ENCODE measurements at places on chromosomes 16 and 17.

- DNase-seq: no peak
These were observed 119.0 kb upstream of the CDC42EP4 start for GRCh38 chr17:73430848-73431247.

DNA sequence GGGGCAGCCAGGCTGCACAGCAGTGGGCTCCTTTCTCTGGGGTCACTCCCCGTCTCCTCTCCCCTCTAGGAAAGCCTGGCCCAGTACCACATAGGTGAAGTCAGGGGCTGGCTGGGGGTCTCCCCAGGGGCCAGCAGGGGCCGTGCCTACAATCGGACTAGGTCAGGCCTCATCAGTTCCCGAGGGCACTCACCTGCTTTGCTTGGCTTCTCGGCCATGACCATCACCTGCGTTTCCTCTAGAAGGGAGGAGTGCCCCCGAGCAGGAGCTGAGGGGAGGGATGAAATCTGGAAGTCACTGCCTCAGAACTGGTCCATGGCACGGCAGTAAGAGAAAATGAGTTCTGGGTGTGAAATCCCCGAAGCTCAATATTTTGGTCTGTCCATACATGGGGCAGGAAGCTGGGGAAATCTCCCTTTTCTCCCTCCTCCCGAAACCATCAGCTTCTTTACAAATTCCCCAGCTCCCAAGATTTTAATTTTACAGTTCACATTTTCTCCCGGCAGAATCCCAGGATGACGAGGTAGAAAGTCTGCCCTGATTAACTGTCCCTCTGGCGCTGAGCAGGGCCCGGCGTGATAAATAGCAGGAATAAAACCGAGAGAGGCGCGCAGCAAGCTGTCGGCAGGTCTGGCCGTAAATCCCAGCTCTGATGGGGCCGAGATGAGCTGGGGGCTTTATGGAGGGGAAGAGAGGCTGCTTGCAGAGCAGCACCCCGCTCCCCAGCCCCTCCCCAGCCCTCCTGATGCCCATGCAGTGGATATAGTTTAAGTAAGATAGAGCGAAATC, 172.1 kb downstream of the RBFOX3 start:
- no peak for DNase-seq

DNA sequence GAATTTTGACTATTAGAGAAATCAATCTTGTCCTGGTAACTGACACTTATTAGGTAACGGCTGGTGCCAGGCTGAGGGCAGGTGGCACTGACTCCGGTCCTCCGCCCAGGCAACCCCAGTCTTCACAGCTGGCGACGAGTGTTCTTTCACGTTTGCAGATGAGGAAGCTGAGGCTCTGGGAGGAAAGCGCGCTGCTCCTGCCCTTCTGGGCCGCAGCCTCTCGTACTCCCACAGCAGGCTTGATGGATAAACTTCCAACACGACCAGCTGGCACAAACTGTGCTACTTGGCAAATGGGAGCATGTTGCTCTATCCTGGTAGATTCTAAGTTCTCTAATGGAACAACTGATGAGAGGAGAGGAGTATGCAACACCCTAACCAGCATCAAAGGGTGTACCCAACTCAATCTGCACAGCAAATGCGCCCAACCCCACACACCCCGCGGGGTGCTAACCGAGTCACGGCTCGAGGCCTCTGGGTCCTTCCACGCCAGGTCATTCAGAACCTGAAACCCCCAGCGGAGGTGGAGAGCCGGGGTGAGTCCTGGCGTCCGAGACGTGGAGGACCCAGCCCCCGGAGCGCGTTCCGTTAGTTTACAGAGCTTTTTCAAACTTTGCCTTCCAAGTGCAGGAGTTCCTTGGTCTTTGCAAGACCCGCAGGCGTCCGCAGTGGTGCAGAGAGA, 477 bp upstream of the SLC47A1 start:
- no peak for DNase-seq

GRCh38 chr16:2148714-2149629, 547 bp downstream of the RAB26 start:
- DNase-seq: no peak

GRCh38 chr16:11156401-11156800, 99.6 kb downstream of the SOCS1 start:
- no peak for DNase-seq

GRCh38 chr16:87121816-87122215, 195.4 kb downstream of the C16orf95 start:
- DNase-seq: no peak

DNA sequence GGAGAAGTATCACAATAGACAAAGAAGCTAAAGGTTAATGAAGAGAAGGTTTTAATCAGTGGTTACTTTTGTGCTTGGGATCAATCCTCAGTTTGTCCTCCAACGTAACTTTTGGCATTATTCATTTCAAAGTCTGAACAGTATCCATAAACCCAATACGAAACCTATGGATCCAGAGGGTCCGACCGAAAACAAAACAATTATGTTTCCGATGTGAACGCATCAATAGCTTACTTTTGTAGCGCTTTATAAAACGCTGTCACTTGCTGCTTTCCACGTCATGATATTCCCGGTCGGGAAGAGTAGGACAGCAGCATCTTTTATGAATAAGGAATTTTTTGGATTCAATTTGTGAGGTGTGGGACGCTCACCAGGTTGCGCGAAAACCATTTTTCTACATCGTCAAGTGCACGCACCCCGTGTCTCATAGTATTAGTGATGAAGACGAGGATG, 383.8 kb downstream of the ZFHX3 start:
- no peak for DNase-seq

DNA sequence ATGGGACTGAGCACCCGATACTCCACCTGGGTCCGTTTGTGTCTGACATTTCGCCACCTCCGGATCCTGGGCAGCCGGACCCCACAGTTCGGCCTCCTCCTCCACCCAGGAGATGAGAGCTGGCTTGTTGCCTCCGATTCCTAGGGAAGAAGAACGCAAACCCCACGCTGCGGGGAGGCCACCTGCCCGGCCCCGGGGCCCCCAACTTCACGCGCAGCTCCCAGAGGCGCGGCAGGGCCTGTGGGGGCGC, 542 bp downstream of the ZNF764 start:
- no peak for DNase-seq

DNA sequence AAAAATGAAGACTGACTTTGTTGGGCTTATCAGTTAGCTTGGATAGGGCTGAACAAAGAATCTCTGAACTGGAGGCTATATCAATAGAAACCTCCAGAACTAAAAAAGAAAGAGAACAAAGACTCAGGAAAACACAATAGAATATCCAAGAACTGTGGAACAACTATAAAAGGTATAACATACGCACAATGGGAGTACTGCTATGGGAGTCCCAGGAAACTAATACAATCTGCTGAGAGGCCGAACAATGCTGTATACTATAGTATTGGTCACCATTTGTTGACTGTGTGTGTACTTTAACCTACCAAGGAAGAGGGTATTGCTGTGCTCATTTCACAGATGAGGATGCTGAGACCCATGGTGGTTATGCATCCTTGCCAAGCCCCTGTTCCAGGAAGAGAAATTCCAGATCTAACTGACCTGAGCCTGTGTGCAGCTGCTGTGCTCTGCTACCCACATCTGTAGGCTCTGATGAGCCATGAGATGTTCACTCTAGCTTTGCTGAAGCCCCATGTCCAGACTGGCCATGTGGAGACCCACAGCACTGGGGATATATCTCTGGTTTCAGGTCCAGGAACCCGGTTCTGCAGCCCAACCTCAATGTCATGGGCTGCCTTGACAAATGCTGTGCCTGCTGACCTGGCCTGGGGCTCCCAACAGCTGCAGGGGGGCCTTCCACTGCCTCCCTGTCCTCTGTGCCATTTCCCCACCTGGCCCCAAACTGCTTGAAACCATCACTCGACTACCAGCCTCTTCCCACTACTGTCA, 254.3 kb upstream of the TNRC6C start:
- DNase-seq: no peak

DNA sequence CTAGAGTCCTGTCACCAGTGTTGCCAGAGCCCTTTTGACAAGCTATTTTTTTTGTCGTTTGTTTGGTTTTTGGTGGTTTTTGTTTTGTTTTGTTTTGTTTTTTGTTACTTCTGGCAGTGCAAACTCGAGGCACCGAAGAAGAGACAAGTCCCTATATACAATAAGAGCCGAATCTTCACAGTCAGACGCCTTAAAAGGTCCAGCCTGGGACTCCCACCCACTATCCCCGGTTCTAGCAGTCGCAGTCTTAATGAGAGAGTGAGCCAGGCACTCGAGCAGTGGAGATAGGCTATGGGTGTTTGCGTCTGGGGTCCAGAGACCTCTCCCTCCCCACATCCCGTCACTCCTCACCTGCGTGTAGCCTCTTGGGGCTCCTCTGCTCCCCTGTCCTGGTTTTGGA, 1.9 kb downstream of the OR1F1 start:
- no peak for DNase-seq

DNA sequence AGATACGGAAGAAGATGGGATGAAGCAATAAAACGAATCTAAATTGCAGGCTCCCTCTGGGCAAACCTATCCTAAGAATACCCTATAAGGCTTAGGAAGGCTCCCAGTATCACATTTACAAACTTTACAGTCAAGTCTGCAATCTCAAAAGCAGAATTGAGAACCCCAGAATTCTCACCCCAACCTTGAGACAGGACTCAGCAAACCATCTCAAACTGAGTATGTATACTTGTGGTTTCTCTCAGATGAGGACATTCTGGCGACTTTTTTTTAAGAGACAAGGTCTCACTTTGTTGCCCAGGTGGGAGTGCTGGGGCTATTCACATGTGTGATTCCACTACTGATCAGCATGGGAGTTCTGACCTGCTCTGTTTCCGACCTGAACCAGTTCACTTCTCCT, 19.3 kb upstream of the ITGA2B start:
- no peak for DNase-seq

- no peak for DNase-seq
These were observed 20.7 kb upstream of the BCAR1 start for GRCh38 chr16:75272097-75272551.

- no peak for DNase-seq
These were observed 477.1 kb downstream of the TOX3 start for GRCh38 chr16:52069866-52070265.

GRCh38 chr17:75983501-75984181, 4.6 kb downstream of the TEN1 start:
- DNase-seq: no peak

- no peak for DNase-seq
These were observed 2.2 kb downstream of the SLC12A3 start for GRCh38 chr16:56866955-56867830.

DNA sequence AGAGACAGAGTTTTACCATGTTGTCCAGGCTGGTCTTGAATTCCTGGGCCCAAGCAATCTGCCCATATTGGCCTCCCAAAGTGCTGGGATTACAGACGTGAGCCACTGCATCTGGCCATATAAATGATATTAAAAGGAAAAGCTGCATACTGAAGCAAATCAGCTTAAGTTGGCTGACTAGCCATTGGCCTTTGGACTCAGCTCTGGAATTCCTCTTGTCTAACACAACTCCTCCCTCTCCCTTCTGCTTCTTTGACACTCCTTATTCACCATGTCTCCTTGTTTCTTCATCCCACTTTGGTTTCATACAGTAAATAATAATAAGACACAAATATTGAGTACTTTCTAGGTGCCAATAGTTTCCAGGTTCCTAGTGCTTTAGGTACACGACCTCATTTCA, 7.5 kb downstream of the KRT12 start:
- no peak for DNase-seq

DNA sequence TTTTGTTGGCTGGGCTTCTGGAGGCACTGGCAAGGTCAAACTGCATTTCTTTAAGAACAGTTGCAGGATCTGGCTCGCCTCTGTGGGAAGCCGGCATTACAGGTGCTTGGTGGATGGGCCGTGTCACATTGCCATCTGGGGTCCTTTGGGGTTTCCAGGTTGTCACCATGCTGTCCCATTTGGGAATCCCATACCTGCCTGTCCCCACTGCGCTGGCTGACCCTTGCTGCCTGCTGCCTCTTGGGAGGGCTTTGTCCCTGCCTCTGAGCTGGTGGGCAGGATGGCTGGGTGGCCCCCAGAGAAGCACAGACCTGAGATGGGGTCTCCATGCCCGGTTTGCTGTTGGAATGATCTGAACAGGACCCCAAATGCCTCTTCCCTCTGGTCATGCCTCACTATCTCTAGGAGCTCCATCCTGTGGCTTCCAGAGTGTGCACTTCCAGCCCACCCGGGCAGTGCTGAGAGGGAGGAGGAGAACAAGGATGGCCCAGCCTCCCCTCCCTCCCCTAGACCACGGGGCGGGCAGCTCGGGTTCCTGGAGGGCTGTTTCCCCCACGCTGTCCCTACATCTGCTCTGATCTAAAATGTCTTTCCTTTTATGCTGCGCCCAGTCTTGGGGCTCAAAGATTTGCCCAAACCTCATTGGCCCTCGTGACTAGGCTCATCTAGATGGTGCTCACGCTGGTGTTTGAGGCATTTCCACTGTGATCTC, 28.0 kb downstream of the OR1D5 start:
- no peak for DNase-seq

DNA sequence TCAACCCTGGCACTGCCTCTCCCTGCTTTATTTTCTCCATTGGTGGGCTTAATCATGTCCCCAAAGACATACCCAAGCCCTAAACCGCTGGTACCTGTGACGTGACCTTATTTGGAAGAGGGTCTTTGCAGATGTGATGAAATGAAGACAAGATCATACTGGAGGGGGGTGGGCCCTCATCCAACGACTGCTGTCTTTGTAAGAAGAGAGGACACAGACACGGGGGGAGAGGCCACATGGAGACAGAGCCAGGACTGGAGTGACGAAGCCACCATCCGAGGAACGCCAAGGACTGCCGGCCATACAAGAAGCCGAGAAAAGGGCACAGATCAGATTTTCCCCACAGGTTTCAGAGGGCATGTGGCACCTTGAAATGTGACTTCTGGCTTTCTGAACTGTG, 62.5 kb downstream of the C16orf95 start:
- peak; percentile 35 for DNase-seq
